C1 segment of cervical spinal cord (tissue), 14 donors: ENCODE measurements at places on chromosomes 4 and X.

DNA sequence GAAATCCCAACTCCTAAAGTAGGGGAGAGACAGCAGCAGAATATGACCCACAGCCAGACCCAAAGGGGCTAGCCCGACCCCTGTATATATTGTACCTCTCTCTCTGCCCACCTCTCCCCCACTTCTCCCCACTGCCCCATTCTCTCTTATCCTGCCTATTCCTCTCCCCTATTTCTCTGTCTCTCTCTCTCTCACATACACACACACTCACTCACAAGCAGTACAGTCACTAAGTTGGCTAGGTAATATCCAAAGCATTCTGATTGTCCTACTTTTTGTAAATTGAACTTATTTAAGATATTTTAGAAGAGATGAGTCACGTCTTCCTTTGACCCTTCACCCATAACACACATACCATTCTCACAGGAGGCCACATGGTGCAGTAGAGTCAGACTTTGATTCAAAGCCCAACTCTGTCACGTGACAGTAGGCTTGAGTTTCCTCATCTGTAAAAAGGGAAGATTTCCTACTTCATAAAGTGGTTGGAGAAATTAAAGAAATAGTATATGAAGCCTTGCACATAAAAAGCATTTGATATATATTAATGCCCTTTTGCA is 29.5 kb downstream of the SRPX2 start:
- no peak for DNase-seq

DNA sequence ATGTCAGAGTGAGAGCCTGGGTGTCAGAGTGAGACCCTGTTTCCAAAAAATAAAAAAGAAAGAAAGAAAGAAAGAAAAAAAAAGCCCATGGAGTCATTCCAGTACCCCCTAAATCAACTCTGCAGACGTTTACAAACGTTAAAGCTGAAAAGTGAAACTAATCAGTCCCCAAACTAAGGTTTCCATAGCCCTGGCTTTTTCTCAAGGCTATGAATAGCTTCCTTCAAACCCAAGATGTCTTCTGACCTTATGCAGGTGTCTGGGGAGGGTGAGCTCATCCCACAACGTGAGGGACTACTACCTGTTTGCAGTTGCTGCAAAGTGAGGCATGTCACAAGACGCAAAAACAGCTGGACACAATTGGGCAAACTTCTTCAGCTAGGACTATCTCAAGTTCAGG is 144.0 kb downstream of the SH3KBP1 start:
- DNase-seq, result no peak

DNA sequence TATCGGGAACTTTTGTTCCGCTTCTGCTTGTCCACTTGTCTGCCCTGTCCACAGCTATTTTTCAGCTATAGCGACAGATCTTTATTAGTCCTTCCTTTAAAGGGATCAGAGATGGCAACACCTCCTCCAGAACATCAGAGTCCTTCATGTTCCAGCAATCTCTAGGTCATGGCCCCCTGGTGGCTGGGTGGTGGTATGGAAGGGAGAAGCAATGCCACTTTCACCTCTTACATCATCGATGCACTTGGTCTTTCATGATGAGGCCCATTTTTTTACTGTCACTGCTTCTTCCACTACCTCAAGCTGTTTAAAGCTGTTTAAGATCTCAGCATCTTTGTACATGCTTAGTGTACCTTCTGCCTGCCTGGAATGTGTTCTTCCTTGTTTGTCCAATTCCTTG is 106.7 kb downstream of the ARHGAP6 start:
- DNase-seq, result no peak

DNA sequence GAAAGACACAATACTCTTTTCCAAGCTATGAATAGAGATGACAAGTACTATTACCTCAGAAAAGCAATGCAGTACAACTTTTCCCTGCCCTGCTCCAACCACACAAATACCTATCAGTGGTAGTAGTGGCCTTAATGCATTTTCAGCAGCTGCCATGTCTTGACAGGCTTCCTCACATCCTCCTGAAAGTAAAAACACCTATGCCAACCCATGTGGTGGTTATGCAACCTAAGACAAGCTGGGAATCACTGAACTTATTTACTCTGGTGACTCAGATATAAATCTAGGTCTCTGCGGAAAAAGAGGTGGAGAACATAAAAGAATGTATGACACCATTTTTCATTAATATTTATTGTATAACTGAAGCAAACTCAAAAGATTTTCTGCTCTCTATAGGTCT is 14.5 kb downstream of the WDFY3 start:
- DNase-seq, result no peak

GRCh38 chr4:11701966-11702725 is 273.5 kb upstream of the HS3ST1 start:
- no peak for DNase-seq

DNA sequence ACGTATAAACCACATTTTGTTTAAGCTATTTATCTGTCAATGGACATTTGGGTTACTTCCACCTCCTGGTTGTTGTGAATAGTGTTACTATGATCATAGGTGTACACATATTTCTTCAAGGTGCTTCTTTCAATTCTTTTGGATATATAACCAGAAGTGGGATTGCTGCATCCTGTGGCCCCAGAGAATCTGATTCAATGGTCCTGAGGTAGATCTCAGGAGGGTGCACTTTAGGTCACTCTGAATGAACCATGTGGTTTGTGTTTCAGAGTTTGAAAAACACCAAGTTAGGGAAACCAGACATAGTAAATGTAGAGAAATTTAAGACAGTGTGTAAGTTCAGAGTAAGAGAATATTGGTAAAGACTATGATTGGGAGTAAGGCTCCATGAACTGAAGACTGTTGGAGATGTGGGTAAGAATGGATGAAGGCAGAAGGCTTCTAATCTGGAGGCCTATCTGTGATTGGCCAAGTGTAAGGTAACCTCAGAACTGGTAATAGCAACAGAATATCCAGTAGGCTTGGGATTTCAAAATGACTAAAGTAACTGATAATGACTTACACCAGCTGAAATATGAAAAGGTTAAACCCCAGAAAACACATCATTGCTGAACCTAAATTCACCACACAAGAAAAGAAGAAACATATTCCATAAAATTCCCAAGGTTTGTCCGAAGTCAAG is 236.9 kb downstream of the CAMK2D start:
- DNase-seq, result no peak

DNA sequence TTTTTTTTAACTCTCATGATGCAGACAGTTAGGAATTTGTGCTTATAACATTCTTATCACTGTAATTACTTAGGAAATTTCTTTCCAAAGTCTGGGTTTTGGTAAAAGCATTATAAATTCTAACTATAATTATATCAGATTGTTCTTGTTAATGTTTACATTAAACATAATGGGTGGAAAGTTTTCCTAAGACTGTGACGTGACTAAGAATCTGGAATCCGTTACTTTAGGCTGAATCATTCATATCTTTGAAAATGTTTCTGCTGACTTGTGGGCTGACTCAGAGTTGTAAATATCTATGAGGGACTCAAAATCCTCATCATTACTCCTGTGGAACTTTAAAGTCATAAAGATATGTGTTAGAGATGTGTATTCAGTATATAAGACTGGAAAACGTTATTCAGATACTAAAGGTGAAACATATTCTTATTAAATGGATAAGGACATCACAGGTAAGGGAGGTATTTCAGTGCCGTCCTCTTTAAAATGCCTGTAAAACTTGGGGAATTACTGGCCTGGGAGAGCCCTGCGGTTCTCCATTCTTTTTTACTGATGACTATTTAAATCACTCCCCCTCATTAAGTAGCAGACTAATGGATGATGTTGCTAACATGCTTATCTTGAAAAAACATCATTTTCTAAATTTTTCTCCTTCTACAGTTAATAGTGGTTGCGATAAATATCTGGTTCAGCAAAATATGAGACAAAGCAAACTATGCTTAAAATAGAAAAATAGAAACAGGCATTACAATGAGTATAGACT is 159.0 kb downstream of the DCLK2 start:
- DNase-seq, result no peak

DNA sequence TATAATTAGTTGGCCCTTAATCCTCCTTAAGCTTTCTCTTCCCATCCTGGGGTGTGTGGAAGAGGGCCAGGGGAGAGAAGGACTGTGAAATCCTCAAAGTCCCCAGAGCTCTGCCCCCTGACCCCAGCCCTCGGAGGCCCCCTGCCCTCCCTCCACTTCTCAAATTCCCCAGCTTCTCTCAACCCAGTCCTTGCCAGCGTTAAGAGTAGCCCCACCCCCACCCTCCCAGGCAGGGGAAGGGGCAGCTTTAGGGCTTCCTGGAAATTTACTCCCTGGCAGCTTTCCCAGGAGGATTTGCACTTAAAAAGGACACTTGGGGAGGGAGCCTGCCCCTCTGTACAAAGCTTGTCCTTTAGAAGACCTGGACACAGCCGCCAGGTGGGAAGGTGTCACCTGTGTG is 11.8 kb upstream of the CD40LG start:
- no peak for DNase-seq

DNA sequence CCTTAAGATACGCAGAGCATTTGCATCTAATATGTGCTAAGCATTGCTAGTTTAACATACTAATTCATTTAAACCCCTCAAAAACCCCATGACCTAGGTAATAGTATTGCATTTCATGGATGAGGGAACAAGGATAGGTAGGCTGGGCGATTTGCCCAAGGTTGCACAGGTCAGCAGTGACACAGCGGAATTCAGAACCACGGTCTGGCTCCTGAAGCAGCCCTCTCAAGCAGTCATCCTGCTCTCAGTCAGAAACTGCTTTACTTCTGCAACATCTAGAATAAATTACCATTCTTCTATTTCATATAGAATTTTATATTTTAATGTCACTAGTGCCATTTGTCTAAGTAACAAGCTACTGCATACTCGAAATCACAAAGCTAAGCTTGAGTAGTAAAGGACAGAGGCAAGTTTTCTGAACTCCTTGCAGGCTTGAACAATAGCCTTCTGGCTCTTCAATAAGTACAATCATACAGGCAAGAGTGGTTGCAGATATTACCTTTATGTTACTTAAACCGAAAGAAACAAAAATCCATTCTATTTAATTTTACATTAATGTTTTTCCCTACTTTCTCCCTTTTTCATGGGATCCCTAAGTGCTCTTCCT is 555 bp upstream of the SPP1 start:
- DNase-seq, result no peak

DNA sequence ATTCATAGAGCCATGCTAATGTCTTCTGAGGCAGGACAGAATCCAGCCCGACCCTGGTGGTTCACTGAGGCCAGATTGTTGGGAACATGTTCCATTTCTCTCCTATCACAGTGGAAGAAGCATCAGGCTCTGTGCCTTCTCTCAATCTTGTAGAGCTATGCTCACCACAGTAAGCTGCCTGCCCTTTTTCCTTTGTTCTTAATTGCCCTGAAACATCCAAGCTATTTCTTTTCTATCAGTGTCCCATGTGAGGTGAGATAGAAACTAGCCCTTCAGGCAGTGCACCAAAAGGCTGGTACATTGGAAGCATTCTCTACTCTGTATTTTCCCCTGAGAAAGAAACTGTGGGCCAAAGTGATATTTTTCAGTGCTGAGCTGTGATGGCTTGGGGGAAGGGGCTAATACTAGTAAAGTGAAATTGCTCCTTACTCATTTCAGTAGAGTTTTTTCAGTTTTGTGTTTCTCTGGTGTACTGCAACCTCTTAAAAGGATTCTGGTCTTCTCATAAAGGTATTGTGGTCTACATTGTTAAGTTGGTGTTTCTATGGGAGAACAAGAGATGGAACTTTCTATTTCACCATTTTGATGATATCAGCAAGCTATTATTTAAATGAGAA is 611.2 kb downstream of the RPA4 start:
- DNase-seq, result no peak

DNA sequence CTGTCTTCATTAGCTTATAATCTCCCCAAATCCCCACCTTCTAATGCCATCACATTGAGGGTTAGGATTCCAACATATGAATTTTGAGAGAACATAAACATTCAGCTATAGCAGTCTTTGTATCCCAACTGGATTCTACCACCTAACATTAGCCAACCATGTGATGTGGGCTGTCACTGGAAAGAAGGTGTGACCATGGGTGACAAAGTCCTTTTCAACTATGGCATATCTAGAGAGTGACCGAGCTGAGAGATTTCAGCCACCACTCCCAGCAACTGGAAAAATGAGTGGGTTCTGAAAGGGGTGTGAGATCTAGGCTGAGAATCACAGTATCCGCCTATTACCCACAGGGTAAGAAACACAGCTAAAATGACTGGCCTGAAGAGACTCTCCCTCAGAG is 22.1 kb downstream of the GABRB1 start:
- no peak for DNase-seq

- no peak for DNase-seq
Measured at GRCh38 chr4:53511014-53511413, 80.3 kb downstream of the LNX1 start.

DNA sequence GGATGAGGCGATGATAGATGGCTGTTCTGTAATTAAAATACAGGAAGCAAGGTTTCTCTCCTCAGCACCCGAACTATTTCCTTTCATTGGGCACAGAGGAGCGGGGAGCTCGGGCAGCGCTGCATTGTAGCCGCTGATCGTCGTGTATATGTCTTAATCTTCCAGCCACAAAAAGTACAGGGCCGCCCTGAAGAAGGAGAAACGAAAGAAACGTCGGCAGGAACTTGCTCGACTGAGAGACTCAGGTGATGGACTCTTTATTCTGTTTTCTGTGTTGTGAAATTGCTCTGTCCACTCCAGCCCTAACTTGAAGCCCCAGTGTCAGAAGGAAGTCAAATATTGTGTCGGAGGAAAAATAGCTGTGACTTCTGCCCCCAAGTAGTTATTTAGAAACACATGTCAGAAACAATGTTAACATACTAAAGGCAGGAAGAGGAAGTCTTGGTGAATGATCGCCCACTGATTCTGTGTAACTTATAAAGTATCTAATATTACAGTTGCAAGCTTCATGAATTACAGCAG is 546 bp downstream of the ZRSR2 start:
- no peak for DNase-seq

DNA sequence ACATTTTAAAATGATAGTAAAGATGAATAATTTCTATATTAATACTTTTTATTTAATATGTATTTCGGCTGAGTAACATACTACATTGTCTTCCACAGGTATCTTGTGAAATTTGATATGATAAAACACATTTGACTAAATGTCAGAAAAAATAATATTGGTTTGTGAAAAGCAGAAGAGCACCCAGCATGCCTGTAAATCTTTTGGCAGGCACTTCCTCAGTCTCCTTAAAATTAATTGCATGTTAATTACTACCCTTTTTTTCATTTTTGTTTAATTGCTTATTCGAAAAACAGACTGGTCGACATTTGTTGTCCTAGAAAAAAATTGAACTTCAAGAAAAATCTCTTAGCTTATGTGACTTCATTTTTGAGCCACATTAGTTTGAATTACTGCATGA is 40.6 kb downstream of the CLCN3 start:
- no peak for DNase-seq

GRCh38 chrX:9351126-9351525 is 113.7 kb upstream of the TBL1X start:
- DNase-seq, result no peak

DNA sequence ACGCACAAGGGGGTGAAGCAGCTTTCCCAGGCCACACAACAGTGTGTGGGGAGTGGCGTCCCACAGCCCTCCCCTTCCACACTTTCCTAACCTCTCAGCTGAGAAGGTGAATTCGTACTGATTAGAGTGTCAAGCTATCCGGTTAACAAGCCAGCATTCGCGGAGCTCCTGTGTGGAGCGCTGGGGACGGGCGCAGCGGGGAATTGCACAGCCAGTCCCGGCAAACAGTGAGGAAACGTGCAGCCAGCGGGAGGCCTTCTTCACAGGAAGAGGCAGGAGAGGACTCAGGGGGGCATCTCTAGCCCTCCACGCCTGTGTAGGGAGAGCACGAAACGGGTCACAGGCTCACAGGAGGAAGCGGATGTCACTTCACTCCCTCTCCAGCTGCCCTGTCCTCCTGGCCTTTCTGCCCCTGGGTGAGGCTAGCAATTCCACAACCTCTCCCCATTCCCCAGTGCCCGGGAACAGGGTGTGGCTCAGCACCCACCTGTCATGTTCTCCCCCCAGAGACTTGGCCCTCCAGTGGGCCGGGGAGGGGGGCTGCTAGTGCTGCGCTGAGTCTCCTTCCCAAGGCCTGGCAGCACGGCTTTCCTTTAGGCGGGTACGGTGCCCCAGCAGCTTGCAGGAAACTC is 117.3 kb downstream of the CPZ start:
- DNase-seq, result no peak
